ENCODE measurements at places on chromosomes 2 and 18.

DNA sequence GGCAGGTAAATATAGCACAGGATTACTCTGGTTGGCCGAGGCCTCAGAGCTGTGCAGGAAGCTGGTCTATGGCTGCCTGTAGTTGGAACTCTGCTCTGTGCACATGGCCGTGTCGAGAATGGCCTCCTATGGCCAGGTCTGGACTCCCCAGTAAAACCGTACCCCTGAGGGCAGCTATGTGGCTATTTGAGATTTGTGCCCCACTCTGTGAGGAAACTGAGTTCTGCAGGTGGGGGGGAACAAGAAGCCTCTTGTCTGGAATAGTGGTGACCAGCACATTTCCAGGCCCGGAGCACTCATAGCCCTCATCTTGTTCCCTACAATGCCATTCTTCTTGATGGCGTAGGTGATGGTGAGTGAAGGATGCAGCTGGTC is 15.0 kb upstream of the TEX51 start:
- DNase-seq, result no peak

DNA sequence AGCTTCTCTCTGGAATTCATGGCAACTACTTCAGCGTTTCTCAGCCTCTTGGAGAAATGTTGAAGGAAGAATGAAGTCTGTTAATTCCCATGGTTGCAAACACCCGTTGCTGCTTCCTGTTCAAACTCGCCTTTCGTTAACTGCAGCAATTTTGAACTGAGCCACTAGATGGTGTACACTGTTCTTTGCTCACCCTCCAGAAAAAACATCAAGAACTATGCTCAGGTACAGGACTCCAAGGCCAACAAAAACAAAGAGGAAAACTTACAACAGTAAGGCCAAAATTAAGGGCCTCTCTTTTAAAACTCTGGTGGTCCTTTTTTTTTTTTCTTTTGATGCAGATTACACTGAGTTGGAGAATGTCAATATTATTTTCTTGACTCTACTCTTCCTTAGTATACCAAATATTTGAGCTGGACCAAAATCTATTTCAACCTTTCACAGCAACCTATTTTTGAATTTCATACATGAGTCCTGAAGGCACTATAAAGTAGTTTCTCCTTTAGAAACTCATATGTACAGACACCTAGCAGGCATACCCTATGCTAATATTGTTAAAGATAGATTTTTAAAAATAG is 58.2 kb downstream of the KLHL14 start:
- DNase-seq, result no peak

GRCh38 chr2:12415536-12415935 is 301.2 kb upstream of the TRIB2 start:
- DNase-seq, result no peak

DNA sequence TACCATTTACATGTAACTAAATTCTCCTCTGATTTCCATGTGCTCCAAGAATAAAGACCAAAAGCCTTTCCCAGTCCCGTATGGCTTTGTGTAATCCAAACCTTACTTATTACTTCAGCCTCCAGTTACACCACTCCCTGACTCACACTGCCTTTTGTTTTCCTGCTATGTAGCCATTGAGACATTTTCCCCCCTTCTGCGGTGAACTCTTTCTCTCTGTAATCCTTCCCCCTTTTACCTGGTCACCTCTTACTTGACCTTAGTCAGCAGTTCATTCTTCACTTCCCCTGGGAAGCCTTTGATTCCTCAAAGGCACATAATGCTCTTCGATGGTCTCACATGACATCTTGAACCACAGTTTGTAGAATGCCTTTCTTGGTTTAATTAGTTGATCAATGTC is 256.0 kb upstream of the FANCL start:
- DNase-seq, result no peak

GRCh38 chr18:22332590-22332989 is 85.1 kb downstream of the CTAGE1 start:
- no peak for DNase-seq

GRCh38 chr2:52383541-52383940 is 1351.6 kb upstream of the NRXN1 start:
- DNase-seq, result no peak

DNA sequence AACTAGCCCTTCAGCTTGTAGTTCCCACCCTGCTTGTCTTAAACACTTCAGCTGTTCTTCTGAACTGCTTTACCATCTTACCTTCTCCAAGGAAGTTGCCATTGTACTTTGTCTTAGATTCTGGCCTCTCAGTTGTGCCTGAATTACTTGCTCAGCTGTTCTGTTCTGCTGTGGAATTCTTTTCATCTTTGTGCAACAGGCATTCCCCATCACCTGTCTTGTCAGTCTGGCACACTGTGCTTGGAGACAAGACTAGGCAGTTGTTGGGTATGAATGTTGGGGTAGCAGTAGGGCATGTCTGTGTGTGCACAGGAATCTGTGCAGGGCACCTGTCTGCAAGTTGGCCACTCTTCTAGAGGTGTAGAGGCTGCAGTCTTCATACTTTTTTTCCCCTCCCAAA is 38.7 kb downstream of the PHLPP1 start:
- DNase-seq, result no peak

GRCh38 chr18:12441475-12442034 is 33.8 kb downstream of the PRELID3A start:
- DNase-seq, result no peak

GRCh38 chr2:27083410-27084296 is 2.9 kb upstream of the KHK start:
- DNase-seq, result no peak

GRCh38 chr2:177207101-177207500 is 5.5 kb upstream of the HNRNPA3 start:
- no peak for DNase-seq

DNA sequence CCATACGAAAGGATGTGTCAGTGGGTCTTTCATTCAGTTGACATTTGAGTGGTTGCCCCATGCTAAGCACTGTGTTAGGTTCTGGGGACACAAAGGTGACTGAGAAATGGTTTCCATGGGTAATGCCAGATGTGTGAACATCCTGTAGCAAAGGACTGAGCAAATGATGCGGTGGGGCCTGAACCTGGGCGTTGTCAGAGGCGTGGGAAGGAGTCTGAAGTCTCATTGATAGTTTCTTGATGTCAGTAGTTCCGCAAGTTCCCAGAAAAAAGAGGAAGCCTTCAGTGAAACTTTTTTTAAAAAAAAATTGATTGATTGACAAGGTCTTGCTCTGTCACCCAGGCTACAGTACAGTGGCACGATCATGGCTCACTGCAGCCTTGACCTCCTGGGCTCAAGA is 56.9 kb downstream of the LIMS1 start:
- DNase-seq, result no peak

- DNase-seq, result no peak
Measured at GRCh38 chr2:51107841-51108240, 75.9 kb upstream of the NRXN1 start.

DNA sequence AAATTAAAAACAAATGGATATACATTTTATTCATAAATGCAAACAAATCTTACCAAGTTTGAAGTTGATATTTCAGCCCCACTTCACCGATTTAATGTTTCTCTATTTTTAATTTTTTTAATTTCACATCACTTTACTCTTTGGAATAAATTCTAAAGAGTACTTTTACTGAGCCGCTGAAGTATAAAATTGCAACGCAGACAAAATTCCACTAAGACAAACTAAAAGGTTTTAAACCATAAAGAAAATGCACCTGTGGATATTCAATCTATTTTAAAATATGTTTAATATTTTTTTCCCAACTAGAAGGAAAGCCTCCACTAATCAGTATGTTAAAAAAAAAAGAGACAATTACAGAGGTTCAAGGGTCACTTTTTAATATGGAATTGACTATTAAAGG is 1073.9 kb upstream of the CRIM1 start:
- no peak for DNase-seq

- DNase-seq, result no peak
Measured at GRCh38 chr2:54669677-54670484, 53.6 kb upstream of the EML6 start.

- no peak for DNase-seq
Measured at GRCh38 chr18:58067601-58068000, 23.6 kb downstream of the NEDD4L start.

GRCh38 chr18:9694952-9695495 is 13.1 kb upstream of the RAB31 start:
- no peak for DNase-seq

DNA sequence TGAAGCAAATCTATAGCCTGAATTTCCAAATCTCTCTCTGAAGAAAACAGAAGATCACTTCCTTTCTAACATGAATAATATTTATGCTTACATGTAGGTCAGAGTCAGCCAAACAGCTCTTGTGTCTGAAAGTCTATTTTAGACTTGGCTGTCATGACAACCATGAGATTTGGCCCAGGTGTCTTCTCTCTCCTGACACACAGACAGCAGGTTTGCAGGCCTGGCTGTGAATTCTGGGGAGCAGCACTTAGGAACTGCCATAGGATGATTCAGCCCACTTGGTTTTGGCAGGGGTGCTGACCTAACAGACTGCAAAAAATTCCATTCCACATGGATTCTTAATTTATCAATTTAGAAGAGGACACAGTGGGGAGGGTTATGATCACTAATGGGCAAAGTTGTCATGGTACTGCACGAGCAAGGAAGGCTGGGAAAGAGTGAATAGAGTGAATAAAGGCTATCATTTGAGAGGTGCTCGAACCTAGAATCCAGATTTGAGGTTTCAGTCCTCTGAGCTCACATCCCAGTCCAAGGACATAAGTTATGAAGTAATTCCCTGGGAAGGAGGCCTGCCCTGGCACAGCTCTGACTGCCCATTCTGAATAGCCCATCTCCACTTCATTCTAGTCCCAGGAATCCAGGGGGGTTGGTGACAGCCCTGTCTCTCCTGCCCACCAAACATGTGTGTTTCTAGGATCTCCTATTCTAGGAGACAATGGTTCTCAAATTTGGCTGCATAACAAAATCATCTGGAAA is 453.9 kb upstream of the TRIB2 start:
- no peak for DNase-seq

DNA sequence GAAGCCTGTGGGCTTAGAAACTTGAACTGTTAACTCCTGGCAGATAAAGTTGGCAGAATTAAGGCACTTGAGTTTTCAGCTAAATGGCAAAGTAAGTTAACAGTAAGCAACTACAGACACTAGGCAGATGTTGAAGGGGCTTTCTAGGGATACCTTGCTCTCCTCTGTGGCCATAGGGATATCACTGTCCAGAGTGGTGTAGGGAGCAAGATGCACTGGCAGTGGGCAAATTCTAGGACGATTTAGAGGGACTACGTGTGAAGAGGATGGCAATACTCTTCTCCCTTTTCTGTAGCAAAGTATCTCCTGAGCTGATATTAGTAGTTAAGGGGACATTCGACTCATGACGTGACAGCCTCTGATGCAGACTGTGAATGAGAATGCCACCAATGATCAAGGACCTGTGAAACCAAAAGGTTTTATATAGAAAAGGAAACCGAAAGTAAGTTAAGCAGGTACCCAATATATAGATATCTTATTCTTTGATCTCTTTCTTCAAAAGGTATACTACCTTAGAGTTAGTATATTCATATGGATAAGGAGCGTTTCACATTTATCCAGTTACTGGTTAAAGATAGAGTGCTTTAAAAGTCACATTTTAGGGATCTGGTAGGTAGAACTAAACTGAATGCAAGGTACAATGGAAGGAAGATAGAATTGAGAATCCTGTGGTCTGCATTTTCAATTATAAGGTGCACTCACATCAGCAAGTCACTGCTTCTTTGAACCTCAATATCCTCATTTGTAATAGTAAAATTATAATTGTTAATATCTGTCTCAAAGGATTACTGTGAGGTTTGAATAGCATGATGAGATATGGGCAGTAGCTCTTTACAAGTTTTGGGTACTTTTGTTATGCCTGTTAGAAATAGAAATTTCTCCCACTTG is 106.4 kb downstream of the KCNH7 start:
- no peak for DNase-seq

- DNase-seq, result no peak
Measured at GRCh38 chr2:58620093-58620492, 379.0 kb upstream of the FANCL start.

GRCh38 chr2:40028792-40029488 is 249.9 kb upstream of the THUMPD2 start:
- no peak for DNase-seq

GRCh38 chr2:234607691-234608090 is 110.8 kb upstream of the ARL4C start:
- DNase-seq, result no peak

- no peak for DNase-seq
Measured at GRCh38 chr2:9164112-9164608, 42.5 kb upstream of the ASAP2 start.

DNA sequence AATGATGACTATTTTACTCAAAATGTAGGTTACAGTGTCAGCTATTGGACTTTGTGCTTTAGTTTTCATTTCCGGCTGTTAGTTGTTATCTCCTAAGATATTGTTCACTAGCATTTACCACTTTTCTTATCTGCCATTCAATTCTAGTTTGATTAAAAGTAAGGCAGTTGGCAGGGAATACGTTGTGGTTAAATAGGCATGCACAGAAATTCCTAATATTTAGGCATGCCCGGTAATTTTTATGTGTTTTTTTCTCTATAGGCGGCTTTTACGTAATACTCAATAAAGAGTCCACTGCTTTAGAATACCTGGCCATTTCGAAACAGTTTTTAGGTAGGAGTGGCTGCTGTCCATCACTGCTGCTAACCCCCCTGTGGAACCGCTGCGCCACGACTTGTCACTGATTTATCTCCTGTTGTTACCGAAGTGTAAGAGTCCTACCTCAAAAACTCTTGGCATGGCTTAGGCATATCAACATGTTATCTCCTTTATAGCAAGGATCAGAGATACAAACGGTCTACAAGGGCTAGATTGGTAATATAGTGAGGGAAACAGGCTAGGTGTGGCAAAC is 39.5 kb downstream of the BABAM2 start:
- DNase-seq, result no peak

DNA sequence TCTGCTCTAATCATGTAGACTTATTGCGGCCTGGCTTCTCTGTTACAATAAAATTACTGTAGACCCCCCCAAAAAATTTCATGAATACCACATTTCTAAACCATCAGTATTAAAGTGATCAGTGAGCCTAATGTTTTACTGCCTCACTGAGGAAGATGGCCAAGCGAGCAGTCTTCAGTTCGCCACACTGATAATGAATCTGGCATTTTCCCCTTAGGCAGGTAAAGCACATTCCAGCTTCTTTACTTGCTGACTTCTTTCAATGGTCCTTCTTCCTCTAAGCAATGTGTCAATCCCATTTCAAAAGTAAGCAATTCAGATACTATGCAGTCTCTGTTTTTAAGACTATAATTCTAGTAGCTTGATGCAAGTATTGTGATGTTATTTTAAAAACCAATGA is 137.6 kb downstream of the LAMA1 start:
- no peak for DNase-seq

- no peak for DNase-seq
Measured at GRCh38 chr2:159913900-159914299, 115.9 kb upstream of the CD302 start.

GRCh38 chr18:11470941-11471340 is 138.5 kb upstream of the SLC35G4 start:
- no peak for DNase-seq

- DNase-seq, result no peak
Measured at GRCh38 chr2:157840568-157841156, 35.5 kb downstream of the ACVR1 start.

DNA sequence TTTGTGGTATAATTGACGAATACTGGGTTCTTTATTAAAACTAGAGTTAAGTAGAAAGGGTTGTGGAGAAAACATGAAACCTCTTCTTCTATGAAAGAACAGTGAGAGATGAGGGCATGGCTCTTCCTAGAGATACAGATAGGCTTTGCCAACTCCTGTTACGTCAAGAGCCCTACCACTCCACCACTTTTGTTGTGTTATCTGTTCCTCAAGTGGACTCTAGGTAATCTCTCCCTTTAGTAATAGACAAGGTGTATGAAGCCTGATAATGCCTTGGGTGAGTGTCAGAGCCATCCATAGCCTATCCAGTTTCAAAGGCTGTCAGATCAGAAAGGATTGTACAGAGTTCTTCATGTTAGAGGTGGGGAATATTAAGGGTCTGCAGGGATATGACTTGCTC is 176.4 kb downstream of the SETBP1 start:
- no peak for DNase-seq

Measured in hypothalamus (tissue), 51 donors.